ENCODE measurements at places on chromosomes 16 and 17.

- no peak for DNase-seq
These were observed 18.5 kb downstream of the ANKRD40 start for GRCh38 chr17:50689251-50689650.

DNA sequence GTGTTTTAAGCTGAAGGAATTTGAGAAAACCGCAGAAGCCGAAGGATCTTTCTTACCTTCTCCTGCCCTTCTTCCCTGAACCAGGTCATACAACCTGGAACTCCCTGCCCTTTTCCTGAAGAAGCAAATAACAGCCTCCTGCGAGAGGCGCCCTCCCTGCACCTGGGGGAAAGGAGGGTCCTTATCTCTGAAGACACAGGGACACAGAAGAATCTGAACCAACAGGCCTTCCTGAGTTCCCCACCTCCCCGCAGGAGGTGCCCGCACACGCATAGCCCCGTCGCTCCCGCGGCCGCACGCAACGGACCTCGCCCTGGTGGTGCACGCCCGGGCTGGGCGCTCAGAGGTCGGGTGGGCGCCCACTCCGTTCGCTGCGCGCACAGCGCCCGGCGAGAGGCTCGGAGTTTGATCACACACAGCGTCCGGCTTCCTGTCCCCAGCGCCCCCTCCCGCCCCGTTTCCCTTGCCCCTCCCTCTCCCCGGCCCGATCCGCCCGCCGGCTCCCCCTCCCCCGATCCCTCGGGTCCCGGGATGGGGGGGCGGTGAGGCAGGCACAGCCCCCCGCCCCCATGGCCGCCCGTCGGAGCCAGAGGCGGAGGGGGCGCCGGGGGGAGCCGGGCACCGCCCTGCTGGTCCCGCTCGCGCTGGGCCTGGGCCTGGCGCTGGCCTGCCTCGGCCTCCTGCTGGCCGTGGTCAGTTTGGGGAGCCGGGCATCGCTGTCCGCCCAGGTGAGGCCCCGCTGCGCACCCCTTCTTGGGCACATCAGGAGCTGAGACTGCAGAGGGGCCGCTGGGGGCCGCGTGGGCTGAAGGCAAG, at the start of gene TNFSF12:
Gene TNFSF12 (plus strand): TSS at position 474 of the 816 bp plus-strand sequence. CDS start 96 bp downstream, at position 570.
- DNase-seq, result no peak

DNA sequence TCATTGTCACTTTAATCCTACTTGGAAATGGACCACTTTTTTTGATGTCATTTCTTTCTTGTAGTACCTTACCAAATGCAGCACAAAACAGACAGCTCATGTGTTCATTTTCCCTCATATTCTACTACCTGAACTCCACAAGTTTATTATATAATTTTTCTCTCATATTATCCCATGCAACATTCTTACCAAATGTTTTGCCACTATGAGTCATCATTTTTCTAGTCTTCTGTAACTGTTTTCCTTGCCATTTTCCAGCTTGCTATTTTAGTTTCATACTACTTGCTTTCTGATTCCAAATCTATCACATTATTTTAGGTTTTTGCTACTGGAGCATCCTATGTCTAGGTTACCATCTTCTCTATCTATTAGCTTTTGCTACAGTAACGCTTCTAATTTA, 332.7 kb downstream of the ZFHX3 start:
- DNase-seq, result no peak

DNA sequence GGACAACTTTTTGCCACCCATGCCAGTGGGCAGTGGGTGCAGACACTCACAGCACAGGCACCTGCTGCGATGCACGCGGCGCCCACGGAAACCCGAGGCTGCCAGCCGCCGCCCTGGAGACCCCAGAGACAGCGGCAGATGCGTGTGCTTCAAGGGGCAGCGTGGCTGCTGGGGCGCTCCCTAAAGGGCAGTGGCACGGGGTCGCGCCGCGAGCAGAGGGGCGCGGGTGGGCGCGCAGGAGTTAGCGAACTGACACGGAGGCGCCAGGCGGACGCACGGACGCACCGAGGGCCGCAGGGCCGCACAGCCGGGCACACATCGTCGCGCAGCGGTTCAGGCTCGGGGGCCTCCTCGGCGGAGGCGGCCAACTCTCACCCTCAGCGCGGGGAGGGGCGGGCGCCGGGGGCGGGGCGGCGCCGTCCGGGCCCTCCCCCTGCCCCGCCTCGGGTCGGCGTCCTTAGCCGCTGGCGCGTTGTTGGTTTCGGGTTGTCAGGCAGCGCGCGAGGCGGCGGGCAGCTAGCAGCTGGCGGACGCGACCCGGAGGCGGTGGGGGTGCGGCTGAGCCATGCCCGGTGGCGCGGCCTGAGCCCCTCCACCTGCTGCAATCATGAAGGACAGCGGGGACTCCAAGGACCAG, at the start of gene KIF19:
Gene KIF19 (plus strand): TSS at position 484 of the 637 bp plus-strand sequence. CDS start 124 bp downstream, at position 608.
- no peak for DNase-seq

DNA sequence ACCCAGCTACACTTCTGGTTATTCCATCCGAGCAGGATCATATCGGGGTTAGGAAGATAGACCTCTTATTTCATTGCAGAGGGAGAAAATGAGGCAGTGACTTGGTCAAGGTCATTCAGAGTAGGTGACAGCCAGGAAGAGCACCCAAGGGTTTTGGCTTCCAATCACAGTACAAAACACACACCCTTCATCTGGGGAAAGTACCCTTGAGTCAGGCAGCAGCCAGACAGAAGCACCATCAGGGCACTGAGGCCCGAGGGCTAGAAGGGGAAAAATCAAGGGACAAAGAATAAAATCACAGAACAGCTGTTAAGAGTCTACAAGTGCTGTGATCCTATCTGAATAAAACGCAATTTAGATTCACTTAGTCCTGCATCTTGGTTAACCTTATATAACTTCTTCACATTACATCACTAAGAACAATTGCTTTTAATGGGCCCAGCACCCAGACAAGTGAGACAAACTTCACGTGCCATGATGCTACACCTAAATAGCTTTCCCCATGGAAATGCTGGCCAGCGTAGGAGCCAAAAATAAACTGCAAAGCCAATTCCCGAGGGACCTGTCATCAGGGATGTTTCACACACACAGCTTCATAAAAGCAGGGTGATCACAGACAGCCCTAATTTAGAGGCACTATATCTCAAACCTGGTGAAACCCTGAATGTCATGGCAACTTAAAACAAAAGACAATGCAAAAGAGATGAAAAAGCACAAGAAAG, 4.9 kb downstream of the UBE2O start:
- no peak for DNase-seq

DNA sequence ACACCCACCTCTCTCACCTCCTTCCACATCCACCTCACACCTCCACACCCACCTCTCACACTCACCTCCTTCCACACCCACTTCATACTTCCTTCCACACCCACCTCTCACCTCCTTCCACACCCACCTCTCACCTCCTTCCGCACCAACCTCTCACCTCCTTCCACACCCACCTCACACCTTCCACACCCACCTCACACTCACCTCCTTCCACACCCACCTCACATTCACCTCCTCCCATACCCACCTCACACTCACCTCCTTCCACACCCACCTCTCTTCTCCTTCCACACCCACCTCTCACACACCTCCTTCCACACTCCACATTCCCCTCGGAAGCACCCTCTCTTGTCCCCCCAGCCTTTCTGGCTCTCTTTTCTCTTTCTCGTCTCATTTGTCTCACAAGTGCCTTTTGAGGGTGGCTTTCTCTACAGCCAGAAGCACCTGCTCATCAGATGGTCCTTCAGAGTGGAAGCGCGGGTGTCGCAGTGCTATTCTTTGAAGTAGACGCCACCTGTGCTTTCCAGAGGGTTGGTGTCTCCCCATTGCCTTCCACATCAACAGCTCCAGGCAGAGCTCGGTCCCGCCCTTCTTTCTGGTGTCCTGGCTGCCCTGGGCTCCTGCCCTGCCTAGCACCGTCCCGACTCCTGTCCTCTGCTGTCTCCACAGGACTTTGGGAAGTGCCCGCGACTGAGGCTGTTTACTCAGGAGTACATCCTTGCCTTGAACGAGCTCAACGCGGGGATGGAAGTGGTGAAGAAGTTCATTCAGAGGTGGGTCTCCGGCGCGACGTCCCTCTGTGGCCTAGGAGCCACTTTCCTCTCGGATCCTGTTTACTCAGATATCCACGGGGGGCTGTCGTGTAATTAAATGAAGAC, 109.4 kb upstream of the PLCG2 start:
- no peak for DNase-seq

DNA sequence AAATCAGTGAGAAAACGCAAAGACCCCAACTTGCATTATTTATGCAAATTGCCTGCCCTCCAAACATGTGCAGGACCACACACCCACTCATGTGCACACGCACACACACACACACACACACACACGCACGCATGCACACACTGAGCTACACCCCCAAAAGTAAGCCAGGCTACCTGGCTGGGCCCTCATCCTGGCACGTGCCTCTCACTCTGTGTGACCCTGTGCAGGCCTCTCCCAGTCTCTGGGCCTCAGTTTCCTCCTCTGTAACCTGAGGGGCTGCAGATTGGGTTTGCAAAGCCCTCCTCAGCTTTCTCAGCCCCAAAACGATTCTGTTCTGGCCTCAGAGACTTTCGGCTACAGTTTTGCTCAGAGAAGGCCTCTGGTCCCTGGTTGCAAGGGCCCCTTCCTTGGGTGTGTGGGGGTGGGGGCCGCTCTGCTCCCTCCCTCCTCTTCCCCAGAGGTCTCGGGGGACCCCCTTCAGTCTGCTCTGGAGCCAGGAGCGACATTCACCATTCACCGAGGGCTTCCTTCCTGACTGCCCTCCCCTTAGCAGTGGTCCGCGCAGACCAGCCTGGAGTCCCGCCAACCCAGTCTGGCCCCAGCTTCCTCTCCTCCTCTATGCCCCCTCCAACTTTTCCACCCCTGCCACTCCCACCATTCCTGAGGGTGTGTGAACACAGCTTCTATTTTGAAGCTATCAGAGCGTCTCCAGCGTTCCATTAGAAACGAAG, 5.4 kb upstream of the PIK3R6 start:
- DNase-seq, result no peak

DNA sequence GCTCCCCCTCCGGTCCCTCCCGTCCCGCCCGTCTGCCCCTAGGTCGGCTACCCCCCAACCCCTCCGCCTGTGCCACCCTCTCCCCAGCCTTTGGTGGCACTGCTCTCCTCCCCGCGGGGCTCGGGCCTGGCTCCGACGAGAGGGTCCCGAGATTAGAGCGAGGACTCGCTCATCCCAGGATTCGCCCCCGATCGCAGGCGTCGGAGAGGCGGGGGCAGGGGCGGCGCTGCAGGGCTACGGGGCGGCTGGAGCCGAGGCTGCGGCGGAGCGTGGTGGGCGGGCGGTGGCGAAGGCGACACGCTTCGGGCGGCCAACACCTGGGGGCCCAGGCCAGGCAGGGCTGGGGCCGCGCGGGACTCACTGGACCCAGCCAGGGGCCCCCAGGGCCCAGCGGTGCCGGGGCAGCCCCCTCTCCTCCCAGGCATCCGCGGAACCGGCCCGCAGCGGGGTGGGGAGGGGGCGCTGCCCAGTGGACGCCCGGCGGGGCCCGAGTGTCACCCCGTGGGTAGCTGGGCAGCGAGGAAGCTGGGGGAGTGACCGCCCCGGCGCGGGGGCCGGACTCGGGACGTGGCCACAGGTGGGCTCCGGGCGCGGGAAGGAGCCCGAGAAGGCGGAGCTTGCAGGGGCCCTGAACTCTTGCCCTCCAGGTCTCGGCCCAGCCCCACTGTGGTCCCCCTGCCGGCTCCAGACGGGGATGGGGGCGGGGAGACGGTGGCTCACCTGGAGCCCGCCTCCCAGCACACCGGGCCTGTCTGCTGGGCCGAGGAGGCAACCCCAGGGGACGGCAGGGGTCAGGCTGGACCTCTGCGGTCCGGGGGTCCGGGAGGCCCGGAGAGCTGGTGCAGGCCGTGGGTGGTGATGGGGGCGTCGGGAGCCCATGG, 1.5 kb downstream of the MGAT5B start:
- DNase-seq, result no peak

GRCh38 chr17:82435103-82435502, 15.4 kb downstream of the CYBC1 start:
- no peak for DNase-seq

- DNase-seq, result no peak
These were observed 327.3 kb upstream of the SOX9 start for GRCh38 chr17:71793518-71793917.

- no peak for DNase-seq
These were observed 12.8 kb upstream of the AKAP1 start for GRCh38 chr17:57071991-57072944.

DNA sequence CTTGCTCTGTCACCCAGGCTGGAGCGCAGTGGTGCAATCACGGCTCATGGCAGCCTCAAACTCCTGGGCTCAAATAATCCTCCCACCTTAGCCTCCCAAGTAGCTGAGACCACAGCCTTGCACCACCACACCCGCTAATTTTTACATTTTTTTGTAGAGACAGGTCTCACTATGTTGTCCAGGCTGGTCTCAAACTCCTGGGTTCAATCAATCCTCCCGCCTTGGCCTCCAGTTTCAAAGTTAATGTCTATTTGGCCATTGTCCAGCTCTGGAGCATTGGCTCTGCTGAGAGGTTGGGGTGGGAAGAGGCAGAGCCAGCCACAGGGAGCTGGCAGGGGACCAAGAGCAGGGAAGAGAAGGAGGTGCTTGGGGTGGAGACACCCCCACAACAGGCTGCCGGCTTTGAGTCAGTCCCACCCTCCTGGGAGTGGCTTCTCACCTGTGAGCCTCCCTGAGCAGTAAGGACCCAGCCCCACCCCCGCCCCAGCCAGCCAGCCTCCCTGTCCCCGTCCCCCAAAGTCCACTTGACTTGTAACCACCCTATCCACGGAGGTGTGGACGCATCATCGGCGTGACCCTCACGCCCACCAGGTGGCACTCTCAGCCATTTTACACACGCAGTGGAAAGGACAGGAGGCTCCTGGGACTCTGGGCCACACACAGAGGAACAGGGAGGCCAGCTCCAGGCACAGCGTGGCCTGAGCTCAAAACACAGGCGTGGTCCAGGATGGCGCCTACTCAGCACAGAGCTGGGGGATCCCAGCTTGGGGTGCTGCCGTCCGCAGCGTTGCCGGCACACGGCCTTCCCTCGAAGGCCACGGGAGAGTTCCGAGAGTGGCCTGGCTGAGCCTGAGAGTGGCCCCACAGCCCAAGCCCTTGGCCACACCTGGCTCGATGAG, 22.8 kb upstream of the PVALEF start:
- peak; percentile 61 for DNase-seq

DNA sequence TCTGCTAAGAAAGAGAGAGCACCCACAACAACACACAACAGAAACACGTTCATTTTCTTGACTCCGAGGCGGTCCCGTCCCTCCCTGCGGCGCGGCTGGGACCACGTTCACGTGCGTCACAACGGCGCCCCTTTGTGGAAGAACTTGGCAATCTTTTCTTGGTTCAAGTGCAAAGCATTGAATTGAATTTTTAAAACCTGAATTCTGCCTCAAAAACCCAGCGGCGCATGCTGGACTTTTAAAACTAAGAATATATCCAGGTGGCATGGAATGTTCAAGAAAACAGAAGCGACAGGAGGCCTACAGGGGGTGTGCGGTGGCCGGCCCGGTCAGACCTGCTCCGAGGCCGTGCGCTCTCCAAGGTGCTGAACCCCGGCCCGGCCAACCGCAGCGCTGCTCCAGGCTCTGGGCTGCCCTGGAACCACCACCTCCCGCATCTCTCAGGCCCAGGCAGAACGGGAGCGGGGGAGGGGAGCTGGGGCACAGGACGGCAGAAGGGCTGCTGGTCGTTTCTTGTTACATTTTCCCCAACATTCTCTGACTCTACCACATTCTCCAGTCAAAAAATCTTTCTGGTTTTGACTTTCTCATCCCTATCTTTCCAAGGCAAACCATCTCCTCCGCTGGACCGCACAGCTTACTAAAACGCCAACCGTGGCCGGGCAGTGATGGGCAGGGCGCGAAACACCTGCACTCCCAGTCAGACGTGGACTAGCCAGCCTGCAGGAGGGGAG, 3.4 kb upstream of the HEXD start:
- DNase-seq, result peak; percentile 4

GRCh38 chr16:59356709-59357108, 622.6 kb upstream of the GOT2 start:
- DNase-seq, result no peak
